ENCODE measurements at places on chromosomes 3 and 15.

- no peak for ATAC-seq
Observed at GRCh38 chr3:30181581-30181980, 424.8 kb upstream of the TGFBR2 start.

GRCh38 chr15:86885616-86886015, 805.9 kb downstream of the AGBL1 start:
- no peak for ATAC-seq

DNA sequence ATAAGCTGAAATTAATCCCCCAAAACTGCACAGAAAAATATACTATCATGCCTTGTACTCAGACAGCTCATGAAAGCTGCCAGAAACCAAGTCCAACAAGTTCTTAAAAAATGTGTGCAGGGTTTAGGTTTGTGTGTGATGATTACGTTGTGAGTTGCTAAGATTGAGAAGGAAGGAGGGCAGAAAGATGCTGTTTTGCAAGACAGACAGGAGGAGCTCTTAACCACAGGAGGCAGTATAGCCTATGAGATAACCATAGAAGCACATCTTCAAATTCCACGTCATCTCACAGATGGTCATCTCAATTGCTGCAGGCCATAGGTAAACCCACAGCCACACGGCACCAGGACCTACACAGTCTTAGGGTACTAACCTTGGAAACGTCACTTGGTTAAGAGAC, 191.9 kb downstream of the STT3B start:
- no peak for ATAC-seq

GRCh38 chr15:39391230-39391629, 189.6 kb upstream of the THBS1 start:
- no peak for ATAC-seq

DNA sequence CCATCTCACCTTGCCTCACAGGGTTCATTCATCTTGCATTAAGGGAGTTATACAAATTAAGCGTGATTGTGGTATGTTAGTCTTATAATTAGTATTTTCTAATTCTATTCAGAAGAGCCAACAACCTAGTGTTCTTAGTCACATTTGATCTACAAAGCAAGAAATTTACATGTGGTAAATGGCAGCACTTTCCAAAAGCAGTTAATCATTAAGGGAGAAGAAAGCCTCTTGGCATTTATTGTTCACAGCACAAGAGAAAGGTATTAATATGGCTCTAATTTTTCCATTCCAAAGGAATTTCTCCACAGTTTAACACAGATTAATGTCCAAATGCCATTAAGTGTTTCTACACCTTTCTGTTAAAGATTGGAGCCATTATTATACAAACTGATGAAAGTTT, 1077.1 kb downstream of the ZPLD1 start:
- no peak for ATAC-seq

GRCh38 chr3:131224886-131225550, 156.6 kb upstream of the NUDT16 start:
- no peak for ATAC-seq

DNA sequence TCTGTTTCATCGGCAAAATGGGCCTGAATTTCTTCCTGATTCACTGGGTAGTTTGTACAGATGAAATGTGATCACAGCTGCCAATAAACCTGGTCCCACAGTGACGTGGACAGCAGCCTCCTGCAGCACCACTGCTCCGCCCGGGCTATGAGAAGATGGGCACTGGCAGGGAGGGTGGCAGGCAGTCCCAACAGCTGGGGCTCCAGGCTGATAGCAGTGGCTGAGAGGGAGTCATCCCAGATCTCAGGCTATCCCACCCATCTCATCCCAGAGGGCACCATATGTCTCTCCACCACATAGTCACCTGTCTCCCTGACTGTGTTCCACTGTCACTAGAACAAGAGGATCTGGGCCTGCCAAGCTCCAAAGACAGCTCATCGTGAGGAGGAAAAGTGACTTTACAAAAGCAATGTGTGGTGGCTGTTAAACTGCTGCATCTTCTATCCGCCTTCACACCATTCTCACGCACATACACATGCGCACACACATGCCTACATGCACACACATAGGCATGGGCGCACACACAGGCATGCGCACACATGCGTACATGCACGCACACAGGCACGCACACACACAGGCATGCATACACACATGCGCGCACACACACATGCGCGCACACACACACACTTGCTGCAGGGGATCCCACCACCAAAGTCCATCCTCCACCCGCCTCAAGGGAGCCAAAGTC, 46.2 kb downstream of the RGMA start:
- ATAC-seq = no peak

- no peak for ATAC-seq
Observed at GRCh38 chr15:53072077-53072476, 281.9 kb upstream of the ONECUT1 start.

GRCh38 chr3:155741603-155742002, 3.3 kb downstream of the PLCH1 start:
- no peak for ATAC-seq

DNA sequence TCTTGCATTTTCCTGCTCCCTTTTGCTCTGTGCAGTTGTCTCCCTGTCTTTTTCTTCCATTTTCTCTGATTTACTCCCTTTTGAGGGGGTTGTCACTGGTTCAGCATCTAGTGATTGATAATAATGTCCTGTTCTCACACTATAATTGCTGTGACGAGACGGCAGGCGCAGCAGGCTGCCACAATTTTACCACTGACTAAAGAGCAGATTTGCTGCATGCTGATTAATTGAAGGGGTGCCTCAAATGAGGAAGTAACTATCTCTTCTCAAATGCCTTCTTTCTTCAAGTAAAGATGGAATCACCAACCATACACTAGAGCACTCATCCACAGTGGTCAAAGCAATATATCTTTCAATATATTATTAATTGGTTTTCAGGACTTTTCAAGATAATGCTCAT, 219.3 kb downstream of the CBLB start:
- no peak for ATAC-seq

DNA sequence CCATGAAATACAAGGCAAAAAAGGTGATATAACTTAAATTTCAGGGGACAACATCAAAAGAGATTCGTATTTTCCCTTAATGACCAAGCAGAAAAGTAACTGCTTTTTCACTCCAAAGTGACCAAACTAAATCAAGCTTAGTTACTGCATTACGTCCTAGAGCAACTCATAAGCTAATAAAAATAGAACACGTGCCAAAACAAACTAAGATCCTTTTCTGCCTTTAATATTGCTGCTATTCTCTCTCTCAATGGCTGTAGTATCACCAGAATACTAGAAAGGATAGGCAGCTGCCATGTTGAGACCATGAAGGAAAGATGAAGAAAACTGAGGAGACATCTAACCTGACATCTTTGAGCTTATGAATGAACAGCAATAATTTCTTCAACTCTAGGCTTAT, 43.3 kb downstream of the UBXN7 start:
- ATAC-seq = no peak

GRCh38 chr3:53180305-53181023, 19.5 kb downstream of the PRKCD start:
- peak; percentile 99 for ATAC-seq

DNA sequence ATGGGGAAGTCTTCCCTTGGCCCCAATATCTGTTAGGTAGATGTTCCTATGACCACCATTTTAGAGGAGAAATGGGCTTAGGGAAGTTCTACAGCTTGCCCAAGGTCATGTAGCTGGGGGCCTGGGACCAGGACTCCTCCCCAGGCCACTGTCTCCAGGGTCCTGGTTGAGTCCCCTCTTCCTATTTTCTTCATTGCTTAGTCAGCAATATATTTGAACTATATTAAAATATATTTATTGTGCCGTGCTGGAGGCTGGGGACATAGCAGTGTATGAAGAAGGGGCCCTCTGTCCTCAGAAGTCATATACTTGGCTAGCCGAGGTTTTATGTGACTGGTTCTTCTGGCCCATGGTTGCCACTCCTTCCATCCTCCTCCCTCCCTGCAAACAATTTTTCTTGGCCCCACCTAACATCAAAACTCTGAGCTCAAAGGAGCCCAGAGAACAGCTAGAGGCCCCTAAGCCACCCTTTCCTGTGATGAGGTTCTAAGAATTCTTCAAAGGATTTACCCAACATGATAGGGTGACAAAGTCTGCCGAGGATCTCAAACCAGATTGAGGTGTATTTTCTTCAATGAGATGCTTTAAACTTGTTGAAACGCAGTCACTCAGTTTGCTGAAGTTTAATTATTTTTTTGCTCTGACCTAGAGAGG, 121.2 kb upstream of the RASGRP1 start:
- no peak for ATAC-seq

GRCh38 chr3:196203846-196204245, 7.4 kb downstream of the ZDHHC19 start:
- ATAC-seq = peak; percentile 51

DNA sequence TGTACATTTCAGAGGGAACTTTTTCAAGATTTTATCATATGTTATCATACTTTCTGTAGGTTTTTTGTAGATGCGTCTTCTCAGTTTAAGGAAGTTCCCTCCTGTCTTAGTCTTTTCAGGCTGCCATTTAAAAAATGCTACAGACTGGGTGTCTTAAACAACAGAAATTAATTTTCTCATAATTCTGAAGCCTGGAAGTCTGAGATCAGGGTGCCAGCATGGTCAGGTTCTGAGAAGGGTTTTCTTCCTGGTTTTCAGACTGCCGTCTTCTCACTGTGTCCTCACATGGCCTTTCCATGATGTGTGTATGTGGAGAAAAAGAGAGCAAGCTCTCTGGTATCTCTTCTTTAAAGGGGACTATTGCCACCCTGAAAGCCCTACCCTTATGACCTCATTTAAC, 189.9 kb upstream of the SOX2 start:
- ATAC-seq = no peak

GRCh38 chr3:177833332-177833731, 636.0 kb upstream of the TBL1XR1 start:
- ATAC-seq = no peak
